ENCODE measurements at places on chromosomes 4 and X.
A peak's percentile ranks its signal among the peaks of the same experiment; 100 is the strongest.

GRCh38 chr4:38152305-38152704 lies 192.1 kb downstream of the PTTG2 start:
- DNase-seq: no peak

GRCh38 chrX:47706575-47706974 lies 47.6 kb upstream of the UXT start:
- no peak for DNase-seq

DNA sequence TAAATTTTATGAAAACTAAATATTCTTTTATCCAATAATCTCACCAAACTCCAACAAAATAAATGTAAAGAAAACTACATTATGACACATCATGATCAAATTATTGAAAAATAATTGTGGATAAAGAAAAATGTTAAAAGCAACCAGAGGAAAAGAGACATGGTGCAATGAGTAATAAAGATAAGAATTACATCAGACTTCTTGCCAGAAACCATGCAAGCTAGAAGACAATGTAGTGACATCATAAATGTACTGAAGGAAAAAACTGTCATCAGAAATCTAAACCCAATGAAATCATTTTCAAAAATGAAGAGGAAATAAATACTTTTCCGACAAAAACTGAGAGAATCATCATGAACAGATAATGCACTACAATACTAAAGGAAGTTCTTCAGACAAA lies 135.9 kb upstream of the EOLA2 start:
- no peak for DNase-seq

- DNase-seq: no peak
Measured at GRCh38 chrX:96568071-96568470, 116.6 kb upstream of the DIAPH2 start.

GRCh38 chr4:82415922-82416365 lies 14.3 kb downstream of the HNRNPDL start:
- DNase-seq: no peak

DNA sequence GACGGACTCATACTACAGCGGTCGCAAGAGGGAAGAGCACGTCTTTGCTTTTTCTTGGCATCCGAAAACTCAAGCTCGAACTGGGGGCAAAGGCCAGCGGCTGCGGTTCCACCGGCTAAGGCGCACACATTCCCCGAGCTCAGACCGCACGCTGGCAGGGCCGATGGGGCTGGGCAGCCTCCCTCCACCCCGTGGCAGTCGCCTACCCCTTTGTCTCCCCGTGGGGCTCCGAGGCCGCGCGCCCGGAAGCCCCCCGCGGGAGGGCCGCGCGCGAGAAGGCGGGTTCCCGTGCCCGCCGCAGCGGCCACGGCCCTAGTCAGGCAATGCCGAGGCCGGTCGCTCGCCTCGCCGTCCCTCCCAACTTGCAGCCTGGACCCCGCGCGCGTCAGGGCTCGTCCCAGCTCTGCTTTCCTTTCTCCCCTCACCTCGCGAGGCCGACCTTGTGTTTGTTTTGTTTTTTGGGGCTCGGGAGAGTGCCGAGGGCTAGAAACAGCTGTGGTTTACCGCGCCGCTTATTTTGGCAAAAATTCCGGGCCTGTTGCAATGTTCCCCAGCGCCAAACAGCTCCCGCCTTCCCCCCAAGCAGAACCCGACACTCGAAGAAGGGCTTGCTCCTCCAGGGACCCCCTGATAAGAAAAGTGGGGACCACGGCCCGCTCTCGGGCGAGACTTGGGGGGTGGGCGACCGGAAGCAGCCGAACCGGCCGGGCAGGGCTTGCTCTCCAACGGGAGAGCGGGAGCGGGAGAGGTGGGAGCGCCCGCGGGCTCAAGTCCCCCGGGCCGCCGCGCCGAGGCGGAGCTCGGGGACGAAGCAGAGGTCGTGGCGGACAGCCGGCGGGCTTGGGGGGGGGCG lies 561 bp upstream of the N4BP2 start:
- peak; percentile 74 for DNase-seq
